ENCODE measurements at places on chromosomes 11 and 22.

- no peak for DNase-seq
Measured at GRCh38 chr11:73726825-73727224, 34.0 kb downstream of the RAB6A start.

DNA sequence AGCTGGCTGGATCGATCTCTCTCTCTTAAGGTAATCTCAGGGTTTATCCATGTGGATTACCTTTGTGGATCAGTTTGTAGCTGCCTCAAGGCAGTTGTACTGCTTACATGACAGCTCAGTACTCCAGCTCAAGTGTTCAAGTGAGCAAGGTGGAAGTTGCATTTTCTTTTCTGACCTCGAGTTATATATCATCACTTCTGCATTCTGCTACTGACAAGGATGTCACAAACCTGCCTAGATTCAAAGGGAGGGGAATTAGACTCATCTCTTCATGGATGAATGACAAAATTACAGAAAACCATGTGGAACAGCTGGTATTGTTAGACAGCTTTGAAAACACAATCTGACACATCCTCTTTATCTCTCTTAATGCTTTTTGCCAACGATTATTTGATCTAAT lies 6.1 kb upstream of the TCN2 start:
- no peak for DNase-seq

DNA sequence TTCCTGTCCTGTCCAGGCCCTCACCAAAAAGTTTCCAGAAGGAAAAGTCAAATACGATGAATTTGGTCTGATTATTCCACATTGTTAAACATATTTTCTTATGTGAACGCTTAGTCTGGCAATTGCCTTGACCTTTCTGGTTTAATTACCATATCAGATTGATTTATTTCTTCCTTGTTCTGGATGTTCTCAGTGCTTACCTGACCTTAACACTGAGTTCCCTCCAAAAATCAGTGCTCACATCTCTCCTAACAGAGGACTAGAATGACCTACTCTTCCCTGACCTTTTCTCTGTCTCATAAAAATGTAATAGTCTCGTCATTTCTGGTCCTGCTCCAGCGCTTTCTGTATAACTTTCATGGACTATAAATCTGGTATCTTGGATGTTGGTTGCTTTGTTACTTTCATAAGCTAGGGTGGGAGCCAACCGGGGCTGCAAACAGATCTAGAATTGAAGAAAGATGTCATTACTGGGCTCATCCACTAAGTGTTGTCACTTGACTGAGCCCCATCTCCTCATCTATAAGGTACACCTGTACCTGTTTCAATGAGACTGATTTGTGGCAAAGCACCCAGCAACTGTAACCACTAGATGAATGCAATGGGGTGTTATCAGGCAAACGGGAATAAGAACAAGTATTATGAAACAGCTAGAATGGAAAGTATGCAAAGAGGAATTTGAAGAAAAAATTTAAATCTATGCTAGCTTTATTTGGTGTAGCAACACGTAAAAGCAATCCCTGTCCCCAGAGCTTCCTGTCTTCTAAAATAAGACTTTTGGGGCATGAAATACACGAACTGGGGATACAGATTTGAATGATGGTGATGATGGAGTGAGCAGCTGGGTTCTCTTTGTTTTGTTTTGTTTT lies 2.4 kb downstream of the FADS2 start:
- no peak for DNase-seq

DNA sequence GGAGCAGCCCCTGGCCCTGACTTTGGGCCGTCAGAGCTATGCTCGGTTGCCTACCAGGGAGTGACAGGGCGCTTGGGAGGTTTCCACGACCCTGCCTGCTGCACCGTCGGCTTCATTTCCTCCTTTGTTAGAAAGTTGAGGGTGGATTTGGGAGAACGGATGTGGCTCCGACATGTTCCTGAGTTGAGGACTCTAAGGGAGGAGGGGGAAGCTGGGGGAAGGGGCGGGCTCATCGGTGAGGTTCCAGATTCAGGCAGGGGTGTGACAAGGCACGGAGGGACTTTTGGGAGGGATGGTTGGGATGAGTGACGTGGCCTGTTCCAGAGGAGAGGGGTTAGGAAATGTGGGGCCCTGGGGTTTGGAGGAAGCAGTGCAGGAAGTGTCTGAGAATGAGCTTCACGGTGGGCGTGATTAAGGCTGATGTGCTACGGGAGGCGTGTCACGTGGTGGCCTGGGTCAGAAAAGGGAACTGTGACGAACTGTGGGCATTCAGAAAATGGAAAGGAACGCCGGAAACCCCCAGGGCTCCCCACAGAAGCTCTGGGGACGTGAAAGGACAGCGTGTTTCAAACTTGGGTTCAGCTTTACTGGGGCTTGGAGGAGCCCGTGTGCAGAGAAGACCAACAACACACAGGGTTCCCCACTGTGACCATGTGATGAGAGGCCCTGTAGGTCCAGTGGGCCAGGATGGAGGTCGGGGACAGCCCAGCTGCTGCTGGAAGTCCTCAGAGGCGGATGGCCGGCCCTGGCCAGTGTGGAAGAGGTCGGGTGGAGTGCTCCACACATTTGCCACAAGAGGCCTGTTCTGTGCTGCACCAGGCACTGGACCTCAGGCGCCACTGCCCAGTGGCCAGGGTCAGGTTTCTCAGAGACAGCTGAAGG lies 2.8 kb downstream of the PARVB start:
- DNase-seq = peak; percentile 74

DNA sequence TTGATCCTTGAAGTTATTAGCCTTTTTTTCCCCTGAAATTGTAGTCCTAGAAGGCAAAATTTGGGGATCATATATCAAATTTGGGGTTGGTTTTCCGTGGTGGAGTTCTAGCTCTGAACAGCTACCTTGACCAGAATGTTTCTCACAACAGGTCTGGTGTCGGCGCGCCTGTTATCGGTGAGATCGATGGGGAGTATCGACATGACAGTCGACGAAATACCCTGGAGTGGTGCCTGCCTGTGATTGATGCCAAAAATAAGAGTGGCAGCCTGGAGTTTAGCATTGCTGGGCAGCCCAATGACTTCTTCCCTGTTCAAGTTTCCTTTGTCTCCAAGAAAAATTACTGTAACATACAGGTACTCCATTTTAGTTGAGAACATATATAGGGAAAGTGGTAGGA lies 9.9 kb upstream of the PHLDB1 start:
- no peak for DNase-seq

GRCh38 chr11:35711173-35711910 lies 48.8 kb downstream of the TRIM44 start:
- DNase-seq = no peak

GRCh38 chr22:37894939-37895670 lies 11.0 kb upstream of the MICALL1 start:
- no peak for DNase-seq

GRCh38 chr11:78910322-78910721 lies 335.7 kb upstream of the NARS2 start:
- no peak for DNase-seq

GRCh38 chr22:39995393-39996252 lies 869 bp downstream of the FAM83F start:
- no peak for DNase-seq

DNA sequence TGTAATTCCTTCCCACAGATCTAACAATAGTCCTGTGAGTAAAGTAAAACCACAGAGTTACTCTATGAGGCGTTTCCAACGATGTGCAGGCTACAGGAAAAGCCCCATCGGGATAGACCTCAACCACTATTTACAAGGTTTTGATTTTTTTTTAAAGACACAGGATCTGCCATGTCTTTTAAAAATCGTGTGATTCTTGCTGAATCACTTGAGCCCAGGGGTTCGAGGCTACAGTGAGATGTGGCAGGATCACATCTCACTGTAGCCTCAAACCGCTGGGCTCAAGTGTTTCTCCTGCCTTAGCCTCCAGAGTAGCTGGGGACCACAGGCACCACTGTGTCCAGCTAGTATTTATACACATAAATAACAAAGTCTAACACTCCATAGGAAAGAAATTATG lies 7.8 kb downstream of the TAF1D start:
- DNase-seq = no peak

GRCh38 chr11:97786961-97787360 lies 1233.8 kb upstream of the CNTN5 start:
- no peak for DNase-seq

DNA sequence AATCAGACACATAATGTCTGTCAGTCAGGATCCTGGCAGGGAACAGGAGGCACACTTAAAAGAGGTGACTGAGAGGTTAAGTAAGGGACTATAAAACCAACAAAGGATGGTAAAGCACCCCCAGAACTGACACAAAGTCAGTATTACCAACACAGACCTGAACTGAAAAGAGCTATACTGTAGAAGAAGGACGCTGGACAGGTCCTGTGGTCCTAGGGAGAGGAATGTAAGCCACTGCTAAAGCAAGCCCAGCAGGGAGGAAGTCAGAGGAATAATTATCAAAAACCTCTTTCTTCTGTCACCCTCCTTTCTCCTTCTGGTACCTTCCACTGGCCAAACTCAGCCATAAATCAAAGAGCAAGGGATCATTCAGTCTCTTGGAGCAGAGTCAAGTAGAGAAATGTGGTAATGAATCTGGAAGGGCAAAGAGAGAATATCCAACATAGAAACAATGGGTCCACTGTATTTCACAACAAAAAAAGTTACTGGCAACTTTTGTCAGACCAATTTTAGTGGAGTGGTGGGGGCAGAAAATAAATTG lies 33.4 kb upstream of the ANGPTL5 start:
- no peak for DNase-seq

DNA sequence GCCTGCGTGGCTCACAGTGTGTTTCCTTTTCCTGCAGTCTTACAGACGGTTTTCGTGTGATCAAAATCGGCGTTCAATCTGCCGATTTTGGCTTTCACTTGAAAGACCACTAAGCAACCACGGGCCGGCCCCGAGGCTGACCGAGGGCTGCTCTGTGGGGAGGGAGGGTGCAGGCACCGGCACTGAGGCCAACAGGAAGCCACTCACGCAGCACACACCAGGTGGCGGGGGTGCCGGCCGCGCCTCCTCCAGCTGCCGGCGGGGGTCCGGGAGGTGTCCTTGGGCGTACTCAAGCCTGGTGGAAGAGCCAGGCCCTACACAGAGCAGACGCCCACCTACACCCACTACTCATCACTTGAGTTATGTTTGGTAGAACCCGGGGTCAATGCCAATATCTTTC lies 14.3 kb downstream of the TOLLIP start:
- no peak for DNase-seq

All from effector memory CD8-positive, alpha-beta T cell (primary cell).